AG04449 (cell line): ENCODE measurements at places on chromosomes 2 and 18.

- DNase-seq: peak; percentile 52
Observed at GRCh38 chr2:235263205-235264120, 230.4 kb upstream of the AGAP1 start.

GRCh38 chr2:12619975-12620374 is 96.8 kb upstream of the TRIB2 start:
- peak; percentile 79 for DNase-seq

- no peak for DNase-seq
Observed at GRCh38 chr18:30687501-30687900, 355.0 kb downstream of the DSC3 start.

- DNase-seq: no peak
Observed at GRCh38 chr2:150228936-150229335, 258.5 kb downstream of the RND3 start.

- no peak for DNase-seq
Observed at GRCh38 chr2:120262761-120263428, 10.2 kb downstream of the RALB start.

DNA sequence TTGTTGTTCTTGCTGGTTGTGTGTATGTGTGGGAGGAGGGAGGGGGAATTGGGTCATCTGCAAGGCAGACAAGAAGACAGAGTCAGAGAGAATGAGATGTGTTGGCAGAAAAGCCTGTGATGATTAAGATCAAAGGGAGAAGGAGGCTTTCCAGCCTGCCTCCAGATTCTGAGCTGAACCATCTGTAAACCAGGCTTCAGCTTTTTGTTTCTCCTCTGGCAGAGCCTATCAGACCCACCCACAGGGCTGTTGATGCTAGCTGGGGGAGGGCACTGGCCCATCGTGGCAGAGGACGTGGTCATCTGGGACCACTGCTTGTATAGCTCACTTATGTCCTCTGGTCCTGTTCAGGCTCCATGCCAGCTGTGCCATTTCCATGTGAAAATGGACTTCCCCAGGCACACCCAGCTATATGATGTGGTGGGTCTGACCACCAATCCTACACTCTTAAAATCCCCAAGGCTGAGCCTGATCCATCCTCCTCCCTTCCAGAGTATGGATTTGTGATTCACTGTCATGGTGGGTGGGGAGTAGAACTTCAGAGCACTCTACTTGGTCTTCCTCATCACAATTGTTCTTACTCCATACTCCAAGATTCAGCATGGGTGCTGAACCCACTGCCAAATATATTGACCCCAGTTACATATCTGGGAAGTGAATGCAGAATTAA is 27.8 kb upstream of the COL6A3 start:
- DNase-seq: peak; percentile 38

DNA sequence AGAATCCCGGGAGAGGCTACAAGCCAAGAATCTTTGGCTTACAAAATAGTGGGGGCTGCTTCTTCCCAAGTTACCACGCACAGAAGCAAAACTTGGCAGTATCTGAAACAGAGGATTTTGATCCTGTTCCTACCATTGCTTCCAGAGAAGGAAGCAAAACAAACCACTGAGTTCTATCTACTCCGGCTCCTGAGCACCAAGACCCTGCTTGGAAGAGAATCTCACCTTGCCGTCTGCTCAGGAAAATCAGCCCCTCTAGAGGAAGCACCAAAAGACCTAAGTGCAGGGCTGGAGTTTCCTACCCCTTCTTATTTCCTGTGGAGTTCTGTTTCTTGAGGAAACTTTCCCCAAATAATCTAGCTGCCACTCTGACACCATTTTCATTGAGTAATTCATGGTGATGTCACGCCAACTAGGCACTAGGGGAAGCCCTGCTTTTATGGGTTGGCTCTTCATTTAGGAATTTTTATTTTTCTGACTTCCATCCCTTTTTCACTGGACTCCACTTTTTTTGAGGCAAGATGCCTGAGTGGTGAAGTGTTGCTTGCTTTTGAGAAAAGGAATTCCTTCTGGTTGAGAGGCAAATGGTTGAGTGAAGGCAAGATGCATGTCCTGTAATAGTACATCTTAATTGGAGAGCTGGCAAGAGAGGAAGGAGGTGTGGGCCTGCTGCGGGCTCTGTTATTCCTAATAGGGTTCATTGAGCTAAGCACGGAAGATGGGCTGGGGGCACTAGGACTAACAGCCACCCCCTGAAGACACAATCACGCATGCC is 36.8 kb upstream of the EML4 start:
- peak; percentile 94 for DNase-seq

DNA sequence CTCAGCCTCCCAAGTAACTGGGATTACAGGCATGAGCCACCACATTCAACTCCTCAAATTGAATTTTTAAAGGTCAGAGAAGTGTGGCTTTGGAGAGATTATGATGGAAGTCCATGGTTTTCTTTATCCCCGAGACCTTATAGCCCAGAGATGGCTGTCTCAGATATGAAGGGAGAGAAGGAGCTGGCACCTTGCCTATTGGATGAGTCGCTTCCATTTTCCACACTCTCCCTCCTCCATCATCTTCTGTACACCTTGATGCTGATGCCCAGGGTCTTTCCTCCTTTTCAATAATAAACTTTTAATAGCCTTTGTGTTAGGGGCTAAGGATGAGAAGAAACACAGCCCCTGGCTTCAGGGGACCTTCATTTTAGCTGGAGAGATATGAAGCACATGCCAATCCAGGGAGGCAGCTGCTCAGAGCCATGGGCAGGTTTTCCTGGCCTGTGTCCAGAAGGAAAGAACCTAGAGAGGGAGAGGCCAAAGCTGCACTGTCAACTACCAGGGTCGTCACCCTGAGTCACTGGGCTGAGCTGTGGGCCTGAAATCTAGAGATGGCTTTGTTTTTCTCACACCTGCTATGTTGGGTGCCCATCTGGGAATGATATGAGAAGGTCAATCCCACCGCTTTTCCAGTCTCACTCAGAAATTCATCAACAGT is 146.0 kb upstream of the SERTAD2 start:
- no peak for DNase-seq

DNA sequence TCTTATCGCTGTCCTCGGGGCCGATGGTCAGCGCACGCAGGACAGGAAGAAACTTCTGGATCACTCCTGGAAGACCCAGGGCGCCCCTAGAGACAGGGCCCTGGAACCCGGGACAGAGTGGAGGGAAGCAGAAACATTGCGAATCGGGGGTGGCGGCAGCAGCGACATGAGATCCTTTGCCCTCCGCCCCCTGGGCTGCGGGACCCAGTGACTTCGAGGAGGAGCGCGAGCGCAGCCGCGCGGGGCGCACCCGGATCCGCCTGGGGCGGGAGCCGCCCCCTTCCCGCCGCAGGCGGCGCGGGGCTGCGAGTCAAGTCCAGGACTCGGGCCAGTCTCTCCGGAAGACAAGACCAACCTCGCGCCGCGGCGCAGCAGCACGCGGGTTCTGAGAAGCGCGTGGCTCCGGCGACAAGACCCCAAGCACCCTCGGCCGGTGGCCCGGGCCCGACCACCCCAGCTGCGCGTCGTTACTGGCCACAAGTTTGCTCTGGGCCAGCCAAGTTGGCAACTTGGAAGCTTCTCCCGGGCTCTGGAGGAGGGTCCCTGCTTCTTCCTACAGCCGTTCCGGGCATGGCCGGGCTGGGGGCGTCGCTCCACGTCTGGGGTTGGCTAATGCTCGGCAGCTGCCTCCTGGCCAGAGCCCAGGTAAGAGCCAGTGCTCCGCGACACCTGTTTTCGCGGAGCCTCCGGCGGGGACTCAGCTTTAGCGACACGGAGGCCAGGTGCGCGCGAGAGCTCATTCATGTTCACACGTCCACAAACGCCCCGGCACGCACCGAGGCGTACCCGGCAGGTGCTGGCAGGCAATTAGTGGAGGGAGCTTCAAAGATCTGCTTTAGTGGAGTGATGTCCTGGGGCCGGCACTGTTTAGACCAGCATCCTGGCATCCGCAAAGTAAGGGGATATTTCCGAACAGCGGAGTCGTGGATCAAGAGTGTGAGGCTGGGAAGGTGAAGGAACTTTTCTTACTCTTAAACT is at the start of gene PTH2R:
Gene PTH2R (plus strand): TSS at position 319 of the 978 bp plus-strand sequence. CDS start 252 bp downstream, at position 571.
- DNase-seq: no peak

DNA sequence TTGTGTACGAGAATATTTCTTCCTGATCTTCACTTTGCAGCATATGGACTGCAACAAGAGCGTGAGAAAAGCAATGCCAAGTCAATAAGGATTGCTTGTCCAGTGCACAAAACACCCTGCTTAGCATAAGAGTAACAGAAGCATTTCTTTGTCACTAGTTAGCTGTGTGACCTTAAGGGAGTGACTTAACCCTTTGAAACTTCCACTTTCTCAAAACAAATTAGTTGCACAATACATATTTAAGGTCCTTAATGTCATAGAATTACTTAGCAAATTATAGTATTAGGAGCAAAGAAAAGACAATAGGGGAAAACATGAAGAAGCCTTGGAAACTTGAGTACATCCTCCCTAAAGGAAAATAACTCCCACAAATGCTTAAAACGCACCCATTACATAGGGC is 230.1 kb downstream of the RNF152 start:
- no peak for DNase-seq

DNA sequence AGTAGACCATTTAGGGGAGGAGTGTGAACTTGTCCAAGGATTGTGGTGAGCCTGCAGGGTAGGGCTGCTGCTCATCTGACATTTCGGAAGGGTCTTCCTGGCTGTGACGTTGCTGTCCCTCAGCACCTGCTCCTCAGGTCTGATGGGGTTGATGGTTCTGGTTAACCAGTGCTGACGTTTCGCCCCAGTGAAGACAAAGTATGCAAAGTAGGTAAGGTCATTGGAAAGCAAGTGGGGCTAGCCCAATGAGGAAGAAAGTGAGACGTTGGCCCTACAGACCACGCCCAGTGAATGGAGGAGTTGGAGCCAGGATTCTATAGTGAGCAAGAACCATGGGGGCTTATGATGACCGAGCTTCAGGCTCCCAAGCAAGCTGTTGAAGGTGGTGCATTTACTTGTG is 33.4 kb upstream of the ZNF396 start:
- no peak for DNase-seq

DNA sequence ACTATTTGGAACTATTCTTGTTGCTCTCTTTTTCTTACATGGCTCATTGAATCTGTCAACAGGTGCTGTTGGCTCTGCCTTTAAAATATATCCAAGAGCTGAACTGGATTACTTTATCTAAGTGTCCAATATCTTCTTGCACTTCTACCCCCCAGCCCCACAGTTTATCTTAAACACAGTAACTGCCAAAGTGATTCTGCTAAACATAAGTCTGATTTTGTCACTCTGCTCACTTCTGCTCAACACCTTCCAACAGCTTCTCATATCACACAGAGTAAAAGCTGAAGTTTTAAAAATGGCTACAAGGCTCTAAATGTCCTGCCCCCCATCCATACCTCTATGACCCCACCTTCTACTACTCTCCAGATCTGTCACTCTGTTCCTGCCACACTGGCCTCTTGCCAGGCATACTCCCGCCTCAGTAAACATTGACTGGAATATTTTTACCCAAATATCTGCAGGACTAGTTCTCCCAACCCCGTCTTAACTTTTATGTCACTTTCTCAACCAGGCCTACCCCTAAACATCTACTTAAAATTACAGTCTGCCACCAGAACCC is 130.7 kb downstream of the CCDC148 start:
- no peak for DNase-seq

- no peak for DNase-seq
Observed at GRCh38 chr18:49717617-49718016, 95.7 kb downstream of the ACAA2 start.

DNA sequence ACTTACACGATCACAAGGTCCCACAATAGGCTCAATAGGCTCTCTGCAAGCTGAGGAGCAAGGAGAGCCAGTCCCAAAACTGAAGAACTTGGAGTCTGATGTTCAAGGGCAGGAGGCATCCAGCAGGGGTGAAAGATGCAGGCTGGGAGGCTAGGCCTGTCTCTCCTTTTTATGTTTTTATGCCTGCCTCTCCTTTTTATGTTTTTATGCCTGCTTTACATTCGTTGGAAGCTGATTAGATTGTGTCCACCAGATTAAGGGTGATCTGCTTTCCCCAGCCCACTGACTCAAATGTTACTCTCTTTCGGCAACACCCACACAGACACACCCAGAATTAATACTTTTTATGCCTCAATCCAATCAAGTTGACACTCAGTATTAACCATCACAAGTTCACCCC is 9.9 kb upstream of the GYPC start:
- no peak for DNase-seq

DNA sequence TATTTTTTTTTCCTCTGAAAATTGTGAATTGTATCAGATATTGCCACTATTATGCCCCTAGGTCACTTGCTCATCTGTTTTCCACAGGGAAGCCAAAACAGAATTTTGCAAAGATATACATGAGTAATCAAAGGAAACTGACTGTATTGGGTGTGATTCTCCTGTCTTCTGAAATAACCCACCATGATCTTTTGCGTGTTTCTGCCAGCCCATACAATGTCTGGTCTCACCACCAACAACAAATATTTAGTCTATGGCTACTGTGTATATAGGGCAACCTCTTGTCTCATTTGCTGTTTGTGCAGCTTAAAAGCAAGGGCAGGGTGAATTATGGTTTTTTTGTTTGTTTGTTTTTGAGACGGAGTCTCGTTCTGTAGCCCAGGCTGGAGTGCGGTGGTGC is 26.5 kb downstream of the EPAS1 start:
- no peak for DNase-seq

DNA sequence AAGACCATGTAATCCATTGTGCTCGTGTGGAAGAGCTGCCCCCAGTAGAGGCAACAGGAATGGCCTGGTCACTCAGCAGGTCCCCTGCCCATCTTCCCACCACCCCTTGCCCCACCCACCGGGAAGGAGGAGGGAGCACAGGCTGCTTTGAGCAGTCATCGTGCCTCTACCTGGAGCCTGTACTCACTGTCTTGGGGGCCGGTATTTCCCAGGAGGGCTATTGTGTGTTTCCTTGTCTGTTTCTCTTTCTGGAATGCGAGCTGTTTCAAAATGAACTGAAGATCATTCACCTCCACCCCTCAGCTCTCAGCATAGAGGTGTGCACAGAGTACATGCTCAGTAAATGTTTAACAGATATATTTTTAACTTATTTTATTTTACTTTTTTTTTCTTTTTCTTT is 7.7 kb upstream of the AMMECR1L start:
- DNase-seq: no peak

DNA sequence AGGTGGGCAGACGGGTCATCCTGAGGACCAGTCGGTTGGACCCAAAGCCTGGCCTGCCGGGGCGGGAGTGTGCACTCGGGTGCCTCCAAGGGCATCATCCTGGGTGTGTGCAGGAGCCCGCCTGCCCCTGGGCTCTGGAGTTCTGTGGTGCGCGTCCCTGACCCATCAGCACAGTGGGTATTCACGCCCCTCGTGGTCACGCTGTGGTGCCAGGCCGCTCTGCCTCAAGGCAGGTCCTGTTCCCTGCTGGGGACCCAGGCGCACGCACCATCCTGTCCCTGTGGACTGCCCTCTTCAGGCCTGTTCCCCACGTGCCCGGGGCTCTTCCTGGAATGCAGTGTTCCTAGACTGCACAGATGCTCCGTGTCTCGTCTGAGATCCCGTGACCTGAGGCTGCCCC is 14.3 kb upstream of the D2HGDH start:
- DNase-seq: no peak

- DNase-seq: no peak
Observed at GRCh38 chr2:38578832-38579231, 23.9 kb downstream of the HNRNPLL start.
